ENCODE measurements at places on chromosomes 13 and 19.

- DNase-seq: no peak
These were observed 10.9 kb downstream of the ARHGEF1 start for GRCh38 chr19:41893899-41894298.

DNA sequence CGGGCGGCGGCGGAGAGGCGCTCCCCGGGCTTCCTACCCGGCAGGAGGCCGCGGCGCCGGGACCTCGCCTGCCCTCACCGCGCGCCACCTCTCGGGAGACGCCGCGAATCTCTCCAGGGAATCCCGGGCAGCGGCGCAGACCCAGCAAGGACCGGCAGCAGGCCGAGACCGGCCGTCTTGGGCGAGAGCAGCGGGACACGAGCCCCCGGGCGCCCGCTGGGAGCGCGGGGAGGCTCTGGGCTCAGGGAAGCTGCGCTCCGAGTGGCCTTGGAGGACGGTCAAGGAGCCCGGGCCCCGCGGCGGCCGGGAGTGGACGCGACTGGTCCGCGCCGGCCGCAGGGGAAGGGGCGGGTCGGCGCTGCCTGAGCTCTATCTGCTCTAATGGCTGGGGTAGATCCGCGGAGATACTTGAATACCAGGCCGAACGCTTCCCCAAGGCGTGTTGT is 14.7 kb downstream of the CDX2 start:
- DNase-seq: no peak

- no peak for DNase-seq
These were observed 982.6 kb upstream of the ATXN8OS start for GRCh38 chr13:69124996-69125395.

GRCh38 chr19:15235781-15236180 is 3.5 kb upstream of the EPHX3 start:
- no peak for DNase-seq

DNA sequence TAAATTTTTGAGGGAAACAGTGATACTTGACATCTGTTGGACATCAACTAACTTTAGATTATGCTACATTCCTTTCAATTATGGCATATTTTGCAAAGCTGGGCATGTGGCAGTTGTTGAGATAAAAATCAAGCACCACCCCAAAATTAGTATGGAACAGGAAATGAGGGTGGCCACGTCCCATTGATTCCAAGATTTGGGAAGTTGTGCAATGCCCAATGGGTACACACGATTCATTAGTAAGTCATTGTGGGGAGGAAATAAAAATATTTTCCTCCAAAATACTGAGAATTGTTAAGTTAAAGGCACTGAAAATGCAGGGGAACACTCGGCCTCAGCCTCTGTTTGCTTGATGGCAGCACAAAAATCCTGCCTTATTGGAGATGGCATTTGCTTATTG is 7.6 kb downstream of the ERICH6B start:
- no peak for DNase-seq
